ENCODE measurements at places on chromosomes 7 and 10.

DNA sequence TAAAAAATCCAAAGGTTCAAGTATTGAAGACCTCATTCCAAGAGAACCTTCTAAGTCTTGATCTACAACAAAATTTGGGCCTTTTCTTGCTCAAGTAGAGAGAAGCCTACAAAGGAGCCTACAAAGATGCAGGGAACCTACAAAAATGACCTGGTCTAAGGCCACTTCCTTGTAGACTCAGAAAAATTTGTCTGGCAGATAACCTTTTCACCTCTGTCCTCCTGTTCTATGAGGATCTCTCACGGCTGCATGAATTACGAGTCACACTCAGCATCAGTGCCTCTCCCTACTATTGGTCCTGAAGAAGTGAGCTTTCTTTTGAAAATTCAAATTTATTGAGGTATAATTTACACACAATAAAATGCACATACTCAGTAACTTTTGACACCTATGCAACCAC lies 29.3 kb downstream of the CCNJ start:
- no peak for DNase-seq

- no peak for DNase-seq
Observed at GRCh38 chr7:9030976-9031375, 597.6 kb downstream of the NXPH1 start.

GRCh38 chr10:104268405-104268712 lies 625 bp upstream of the GSTO2 start:
- peak; percentile 37 for DNase-seq

DNA sequence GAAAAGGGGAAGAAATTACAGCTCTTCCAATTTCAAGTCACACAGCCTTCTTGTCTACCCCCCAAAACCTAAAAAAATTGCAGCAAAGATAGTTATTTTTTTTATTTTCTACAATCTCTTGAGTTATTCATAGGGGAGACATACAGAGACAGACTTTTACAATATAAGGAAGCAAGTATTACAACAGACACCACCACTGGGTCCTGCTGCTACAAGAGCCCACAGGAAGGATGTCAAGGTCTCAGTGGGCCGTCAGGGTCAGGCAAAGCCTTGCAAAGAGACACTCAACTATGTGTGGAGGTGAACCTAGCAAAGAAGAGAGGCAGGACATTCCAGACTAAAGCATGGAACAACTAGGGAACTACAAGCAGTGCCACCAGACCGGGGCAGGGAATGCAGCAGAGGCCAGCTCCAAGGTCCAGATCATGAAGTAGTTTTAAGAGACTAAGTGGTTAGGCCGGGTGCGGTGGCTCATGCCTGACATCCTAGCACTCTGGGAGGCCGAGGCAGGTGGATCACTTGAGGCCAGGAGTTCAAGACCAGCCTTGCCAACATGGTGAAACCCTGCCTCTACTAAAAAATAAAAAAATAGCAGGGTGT lies 28.2 kb upstream of the ZCCHC24 start:
- DNase-seq: peak; percentile 88

DNA sequence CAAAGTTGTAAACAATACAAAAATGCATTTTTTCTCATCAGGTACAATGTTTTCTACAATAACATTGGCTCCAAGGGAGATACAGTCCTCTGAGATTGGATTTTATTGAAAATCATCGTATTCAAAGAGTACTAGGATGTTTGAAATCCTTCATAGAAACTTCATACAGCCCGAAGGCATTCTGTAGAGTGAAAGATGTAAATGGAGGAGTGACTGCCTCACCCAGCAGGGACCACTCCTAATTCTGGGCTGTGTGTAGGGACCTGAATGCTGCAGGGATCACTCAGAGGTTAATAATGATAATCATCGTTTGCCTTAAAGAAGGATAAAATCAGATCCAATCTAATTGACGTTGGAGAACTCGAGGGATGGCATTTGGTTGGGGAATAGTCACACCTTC lies 198.6 kb downstream of the HECW1 start:
- DNase-seq: no peak

- DNase-seq: peak; percentile 40
Observed at GRCh38 chr10:21090609-21091082, 193.5 kb upstream of the NEBL start.

- no peak for DNase-seq
Observed at GRCh38 chr10:30443049-30443448, 9.1 kb downstream of the MAP3K8 start.

DNA sequence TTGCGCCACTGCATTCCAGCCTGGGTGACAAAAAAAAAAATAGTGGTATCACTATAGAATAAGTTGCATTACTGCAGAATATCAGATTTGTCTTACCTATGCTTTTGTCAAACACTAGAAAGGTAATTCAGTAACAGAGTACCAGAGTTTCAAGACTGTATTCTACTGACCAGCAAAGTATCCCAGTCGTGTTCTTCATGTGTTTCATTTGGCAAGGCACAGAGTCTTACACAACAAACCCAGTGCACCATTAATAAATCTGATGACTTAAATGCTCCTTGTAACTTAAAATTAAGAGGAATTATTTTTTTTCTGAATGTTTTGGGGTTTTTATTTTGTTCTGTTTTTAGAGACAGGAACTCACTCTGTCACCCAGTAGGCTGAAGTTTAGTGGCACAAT lies 34.4 kb upstream of the PBLD start:
- DNase-seq: no peak

- DNase-seq: no peak
Observed at GRCh38 chr10:47294501-47294900, 5.5 kb upstream of the GDF10 start.

DNA sequence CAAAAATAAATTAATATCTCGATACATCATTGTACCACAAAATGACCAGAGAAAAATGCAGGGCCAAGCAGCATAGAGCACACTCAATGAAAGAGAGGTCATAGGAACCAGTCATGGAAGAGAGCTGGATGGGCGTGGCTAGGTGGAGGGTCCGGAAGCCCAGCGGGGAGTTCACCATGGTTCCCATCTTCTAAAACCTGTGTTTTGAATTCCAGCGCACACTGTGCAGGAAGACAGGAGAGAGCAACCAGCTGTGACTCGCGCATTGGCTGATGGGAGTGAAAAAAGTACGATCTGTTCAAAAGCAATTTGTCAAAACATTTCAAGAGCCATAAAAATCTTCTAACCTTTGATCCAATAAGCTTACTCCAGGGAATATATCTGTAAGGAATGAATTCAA lies 125.2 kb upstream of the NANOS1 start:
- DNase-seq: no peak

- no peak for DNase-seq
Observed at GRCh38 chr10:92692080-92692671, 2.4 kb downstream of the HHEX start.

DNA sequence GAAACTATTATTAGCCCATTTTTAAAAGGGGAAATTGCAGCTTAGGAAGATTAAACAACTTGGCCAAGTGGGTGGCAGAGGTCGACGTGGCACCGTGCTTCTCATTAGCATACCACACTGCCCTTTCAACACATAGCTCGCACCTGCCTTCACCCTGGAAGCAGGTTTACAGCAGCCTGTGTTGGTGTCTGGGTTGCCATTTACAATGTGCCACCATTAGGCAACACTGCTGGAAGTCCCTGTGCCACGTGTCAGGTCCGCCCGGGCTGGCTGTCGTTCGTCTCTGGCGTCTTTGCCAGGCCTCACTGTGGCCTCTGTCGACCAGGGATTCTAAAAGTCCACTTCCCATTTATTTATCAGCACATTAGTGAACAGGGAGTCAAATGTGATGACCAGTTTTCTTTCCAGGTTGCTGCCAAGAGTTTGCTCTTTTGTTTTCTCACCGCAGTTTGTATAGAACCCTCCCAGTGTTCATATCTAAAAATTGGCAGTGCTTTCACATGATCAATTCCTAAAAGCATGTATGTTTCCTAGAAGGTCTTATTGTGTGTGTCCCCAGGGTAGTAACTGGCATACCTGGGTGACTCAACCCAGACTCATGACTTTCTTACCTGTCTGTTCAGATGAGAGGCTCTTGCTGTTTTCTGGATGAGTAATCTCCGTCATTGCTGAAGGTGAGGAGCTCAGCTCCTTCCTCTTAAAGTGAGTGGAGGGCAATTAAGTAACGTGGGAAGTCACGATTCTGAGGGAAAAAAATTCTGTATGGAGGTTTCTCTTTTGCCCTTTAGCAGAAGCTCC lies 9.2 kb downstream of the INSIG1 start:
- no peak for DNase-seq

- DNase-seq: no peak
Observed at GRCh38 chr10:23370106-23370505, 25.5 kb upstream of the C10orf67 start.

DNA sequence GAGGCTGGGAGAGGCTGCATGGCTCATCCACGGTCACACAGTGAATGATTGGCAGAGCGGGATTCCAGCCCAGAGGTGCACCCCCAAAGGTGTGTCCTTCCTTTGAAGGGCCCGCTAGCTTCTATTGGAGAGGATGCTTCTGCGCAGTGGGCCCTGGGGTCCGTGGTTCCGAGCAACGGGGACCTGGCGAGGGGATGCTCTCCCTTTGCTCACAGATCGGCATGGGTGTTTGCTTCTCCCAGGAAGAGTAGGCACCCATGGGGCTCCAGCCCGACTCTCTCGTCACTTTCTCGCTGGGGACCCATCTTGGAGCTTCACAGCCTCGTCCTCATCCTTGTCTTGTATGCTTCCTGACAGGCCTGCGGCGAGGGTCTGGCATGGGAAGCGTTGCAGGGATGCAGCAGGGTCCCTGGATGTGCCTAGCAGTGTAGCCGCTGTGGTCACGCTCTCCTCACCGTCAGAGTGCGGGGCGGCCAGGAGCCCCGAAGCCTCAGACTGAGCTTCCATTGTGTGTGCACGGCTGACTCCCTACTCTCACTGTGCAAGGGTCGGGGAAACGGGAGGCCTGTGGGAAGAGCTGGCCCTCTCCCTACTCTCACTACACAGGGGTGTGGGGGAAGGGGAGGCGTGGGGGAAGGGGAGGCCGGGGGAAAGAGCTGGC lies 538.5 kb upstream of the FOXK1 start:
- no peak for DNase-seq

DNA sequence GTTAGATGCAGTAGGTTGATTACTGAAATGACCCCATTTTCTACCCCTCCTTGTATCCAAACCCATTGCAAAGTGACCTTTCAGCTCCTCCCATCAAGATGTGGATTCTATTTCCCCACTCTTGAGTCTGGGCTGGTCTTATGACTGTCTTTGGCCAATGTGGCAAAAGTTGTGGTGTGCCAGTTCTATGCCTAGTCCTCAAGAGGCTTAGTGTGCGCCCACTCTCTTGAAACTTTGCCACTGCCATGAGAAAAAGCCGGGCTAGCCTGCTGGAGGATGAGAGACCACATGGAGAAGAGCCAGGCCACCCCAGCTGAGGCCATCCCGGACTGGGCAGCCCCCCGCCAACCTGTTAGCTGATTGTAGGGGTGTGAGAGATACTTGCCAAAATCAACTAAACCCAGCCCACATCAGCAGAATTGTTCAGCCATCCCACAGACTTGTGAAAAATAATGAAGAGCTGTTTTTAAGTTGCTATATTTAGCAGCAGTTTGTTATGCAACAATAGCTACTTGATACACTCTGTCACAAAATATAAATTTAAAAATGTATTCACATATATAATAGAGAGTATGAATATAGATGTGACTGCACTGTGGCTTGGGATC lies 131.0 kb upstream of the PALS2 start:
- DNase-seq: no peak

DNA sequence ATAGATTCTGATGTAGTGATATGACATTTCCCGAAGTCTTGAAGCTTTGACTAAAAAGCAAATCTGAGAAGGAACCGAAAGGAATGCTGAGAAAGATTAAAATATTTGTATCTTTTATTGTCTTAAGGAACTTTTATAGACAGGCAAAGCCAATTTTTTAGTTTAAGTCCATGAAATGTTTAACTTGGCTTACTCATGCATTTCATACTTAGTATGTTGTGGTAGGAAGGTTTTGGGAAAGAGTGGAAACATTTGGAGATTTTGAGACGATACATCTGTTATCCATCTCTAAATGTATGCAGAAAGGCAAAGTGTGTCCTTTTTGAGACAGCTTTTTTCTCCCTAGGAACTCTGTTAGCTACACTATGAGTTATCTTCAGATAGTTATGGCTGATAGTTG lies 10.1 kb downstream of the TBC1D12 start:
- no peak for DNase-seq

DNA sequence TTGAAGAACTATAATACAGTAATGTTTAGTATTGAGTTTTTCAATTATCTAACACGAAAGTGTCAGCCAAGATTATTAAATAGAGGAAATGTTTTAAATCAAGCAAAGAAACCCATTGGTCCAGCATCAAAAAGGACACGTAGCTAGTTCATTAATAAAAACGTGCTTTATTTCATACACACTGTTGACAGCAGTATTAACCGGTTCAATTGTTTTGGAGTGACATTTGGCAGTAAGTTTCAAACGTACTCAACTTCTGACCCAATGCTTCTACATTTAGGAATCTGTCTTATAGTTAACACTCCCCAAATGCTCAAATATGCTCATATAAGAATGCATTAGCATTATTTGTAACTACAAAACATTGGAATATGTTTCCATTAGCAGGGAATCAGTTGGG lies 41.3 kb downstream of the SLC16A12 start:
- no peak for DNase-seq

DNA sequence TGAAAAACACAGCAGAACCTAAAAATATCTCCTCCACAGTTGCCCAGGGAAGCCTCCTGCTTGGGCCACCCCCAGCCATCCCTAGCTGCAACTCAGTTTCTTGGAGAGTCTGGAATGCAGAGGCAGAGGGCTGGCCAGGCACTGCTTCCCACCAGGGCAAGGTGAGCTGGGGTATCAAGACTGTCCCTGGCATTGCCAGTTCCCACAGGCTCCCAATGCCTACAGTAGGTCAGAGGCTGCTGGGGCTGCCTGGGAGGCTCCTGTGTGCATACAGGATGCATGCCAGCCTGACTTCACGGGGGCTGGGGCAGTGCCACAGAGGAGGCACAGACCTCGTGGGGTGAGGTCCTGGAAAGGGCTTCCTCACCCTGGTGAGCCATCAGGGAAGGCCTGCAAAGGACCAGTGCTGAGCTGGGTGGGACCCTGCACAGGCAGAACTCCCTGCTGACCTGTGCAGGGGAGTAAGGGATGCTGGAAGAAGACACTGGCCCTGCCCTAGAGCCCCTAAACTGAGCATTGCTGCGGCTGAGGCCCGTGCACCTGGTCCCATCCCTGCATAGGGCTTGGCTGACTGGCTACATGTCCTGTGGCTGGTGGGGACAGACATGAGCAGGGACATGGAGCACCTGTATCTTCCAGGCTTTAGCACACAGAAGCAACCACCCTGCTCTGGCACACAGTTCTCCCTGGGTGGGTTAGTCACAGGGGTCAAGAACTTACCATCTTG lies 121.9 kb upstream of the RET start:
- DNase-seq: no peak

Data from Kasumi-1 (cell line).